ENCODE measurements at places on chromosomes 12 and 14.

- DNase-seq = no peak
Observed at GRCh38 chr12:63826006-63826585, 18.4 kb upstream of the SRGAP1 start.

DNA sequence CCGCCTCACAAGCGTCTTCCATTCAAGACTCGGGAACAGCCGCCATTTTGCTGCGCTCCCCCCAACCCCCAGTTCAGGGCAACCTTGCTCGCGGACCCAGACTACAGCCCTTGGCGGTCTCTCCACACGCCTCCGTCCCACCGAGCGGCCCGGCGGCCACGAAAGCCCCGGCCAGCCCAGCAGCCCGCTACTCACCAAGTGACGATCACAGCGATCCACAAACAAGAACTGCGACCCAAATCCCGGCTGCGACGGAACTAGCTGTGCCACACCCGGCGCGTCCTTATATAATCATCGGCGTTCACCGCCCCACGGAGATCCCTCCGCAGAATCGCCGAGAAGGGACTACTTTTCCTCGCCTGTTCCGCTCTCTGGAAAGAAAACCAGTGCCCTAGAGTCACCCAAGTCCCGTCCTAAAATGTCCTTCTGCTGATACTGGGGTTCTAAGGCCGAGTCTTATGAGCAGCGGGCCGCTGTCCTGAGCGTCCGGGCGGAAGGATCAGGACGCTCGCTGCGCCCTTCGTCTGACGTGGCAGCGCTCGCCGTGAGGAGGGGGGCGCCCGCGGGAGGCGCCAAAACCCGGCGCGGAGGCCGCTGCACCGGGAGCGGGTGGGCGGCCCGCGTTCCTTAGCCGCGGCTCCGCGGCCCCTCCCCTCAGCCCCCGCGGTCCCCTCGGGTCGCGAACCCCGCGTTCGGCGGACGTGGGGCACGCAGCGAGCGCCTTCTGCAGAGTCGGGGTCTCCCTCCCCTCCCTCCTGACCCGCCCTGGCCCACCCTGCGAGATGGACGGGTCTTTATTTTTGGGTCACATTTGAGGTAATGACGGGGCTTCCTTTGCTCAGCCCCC lies at the start of gene UBC:
TSS of gene UBC (minus strand) at position 259 of the 847 bp plus-strand sequence. CDS start 879 bp downstream, outside the sequence.
- peak; percentile 82 for DNase-seq

GRCh38 chr12:3207175-3207574 lies 130.0 kb downstream of the TSPAN9 start:
- DNase-seq = no peak

DNA sequence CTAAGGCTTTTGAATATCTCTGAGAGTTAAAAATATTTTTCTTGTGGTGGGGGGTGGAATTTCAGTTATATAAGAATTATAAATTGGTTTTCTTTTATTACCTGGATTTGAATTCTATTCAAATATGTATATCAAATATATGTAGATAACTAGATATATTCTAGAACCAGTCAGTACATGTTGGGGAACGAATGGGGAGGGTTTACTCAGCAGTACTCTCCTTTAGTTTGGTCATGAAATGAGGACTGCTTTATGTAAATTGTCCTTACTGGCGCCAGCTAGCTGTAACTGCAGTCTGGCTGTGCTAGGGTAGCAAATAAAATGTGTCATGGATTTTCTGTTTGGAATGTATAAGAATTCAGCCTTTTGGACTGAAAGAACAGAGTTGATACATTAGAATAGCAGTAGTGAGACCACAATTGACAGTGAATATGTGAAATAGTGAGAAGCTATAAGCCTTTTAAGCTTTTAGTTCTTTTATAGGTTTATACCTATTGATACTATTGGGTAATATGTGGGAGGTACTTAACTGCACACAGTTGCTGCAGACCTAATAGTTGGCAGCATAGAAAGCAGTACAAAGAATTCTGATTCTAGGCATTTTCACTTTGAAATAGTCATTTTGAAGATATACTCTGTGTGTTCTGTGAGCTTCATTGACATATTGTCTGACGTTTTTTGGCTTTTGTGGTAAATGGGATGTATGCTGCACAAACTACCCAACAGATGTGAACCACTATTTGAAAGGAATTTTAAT lies 29.0 kb downstream of the ATF7IP start:
- no peak for DNase-seq

DNA sequence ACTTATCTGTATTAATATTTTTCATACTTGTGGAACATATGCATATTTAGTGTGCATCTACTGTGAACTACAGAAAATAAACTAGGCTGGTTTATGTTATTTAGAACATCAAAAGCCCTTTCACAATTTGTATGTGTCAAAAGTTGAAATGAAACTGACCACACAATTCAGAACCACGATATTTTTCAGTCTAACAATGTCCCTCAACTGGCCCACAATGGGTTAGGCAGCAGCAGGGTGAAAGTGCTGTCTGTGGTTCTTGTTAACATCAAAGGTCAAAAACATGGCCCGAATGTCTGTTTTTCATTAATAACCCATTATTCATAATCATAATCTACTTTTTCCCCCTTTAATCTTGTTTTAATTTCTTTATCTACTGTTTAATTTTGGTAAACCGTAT lies 559.9 kb upstream of the ATP2B1 start:
- no peak for DNase-seq

Data from stimulated activated CD4-positive, alpha-beta T cell treated with anti-CD3 and anti-CD28 coated beads, Interleukin-15, amount 100 ng/mL, for 48 hours (primary cell).